Activated T-helper 9 cell treated with anti-CD3 and anti-CD28 coated beads, Interleukin-2, amount 50 U/mL, for 16 hours (primary cell): ENCODE measurements at places on chromosomes 1 and 21.

- DNase-seq: peak; percentile 54
These were observed 1.8 kb downstream of the CD160 start for GRCh38 chr1:145720878-145721671.

GRCh38 chr1:86247597-86248279 is 91.2 kb upstream of the COL24A1 start:
- no peak for DNase-seq

- DNase-seq: no peak
These were observed 34.6 kb upstream of the FHAD1 start for GRCh38 chr1:15212216-15212953.

DNA sequence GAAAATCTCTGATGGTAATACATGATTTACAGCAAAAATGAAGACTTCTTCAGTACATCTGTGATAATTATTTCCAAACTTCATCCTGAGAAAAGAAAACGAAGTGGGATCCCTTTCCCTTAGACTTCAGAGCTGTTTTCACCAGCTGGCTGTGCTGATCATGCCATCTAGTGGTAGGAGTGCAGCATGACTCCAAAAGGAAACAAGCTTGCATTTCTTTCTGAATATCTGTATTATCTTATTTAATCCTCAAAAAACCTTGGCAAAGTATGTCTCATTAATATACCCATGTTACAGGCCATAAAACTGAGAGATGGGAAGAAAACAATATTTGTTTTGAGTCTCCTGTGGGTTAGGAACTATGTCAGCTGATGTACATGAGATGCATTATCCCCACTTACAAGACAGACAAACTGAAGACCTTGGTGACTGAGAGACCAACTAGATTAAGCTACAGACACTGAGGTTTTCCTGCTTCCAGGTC is 9.8 kb upstream of the GJA8 start:
- no peak for DNase-seq

- no peak for DNase-seq
These were observed 41.5 kb upstream of the MRPS6 start for GRCh38 chr21:34031835-34032370.

- no peak for DNase-seq
These were observed 52.1 kb upstream of the AKT3 start for GRCh38 chr1:243902100-243902499.
